Stimulated activated memory B cell treated with anti-CD40 and anti-IgM and Interleukin-4, amounts not matched to agents 10 μg/mL and 1 μg/mL and 100 μg/mL, for 72 hours (primary cell): ENCODE measurements at places on chromosomes 1 and 21.

DNA sequence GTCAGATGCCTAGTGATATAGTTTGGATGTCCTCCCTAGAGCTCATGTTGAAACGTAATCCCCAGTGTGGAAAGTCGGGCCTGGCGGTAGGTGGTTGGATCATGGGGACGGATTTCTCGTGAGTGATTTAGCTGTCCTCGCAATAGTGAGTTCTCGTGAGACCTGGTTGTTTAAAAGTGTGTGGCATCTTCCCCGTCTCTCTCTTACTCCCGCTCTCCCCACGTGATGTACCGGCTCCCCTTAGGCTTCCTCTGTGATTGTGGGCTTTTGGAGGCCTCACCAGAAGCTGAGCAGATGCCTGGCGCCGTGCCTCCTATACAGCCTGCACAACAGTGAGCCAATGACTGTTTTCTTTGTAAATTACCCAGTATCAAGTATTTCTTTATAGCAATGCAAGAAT is 264.5 kb downstream of the TTLL7 start:
- no peak for ATAC-seq

DNA sequence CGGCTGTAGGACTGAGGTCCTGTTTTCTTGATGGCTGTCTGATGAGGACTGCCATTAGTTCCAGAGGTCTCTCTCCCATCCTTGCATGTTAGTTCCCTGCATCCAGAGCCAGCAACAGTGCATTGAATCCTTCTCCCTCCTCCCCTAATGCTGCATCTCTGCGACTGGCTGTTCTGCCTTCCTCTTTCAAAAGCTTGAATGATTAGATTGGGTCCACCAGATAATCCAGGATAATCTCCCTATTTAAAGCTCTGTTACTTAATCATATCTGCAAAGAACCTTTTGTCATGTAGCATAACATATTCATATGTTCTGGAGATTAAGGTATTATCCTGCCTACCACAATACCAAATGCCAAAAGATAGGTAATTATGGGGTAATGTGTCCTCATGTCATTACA is 377.5 kb downstream of the GPATCH2 start:
- ATAC-seq = no peak

DNA sequence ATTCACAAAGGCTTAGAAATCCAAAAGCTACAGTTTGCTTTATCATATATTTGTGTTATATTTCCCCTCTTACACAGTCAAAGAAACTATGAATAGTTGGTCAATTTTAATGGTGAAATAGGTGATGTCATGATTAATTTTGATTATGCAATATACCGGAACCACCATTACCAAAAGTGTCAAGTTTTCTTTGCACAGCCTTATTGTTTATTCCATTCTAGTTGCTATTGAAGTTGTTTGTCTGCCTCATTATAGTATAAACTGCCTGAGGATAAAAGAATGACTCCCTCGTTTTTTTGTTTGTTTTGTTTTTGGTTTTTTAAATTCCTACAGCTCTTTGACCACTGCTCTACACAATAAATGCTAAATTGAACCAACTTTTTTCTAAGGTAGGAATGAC is 690.6 kb upstream of the ZP4 start:
- no peak for ATAC-seq

DNA sequence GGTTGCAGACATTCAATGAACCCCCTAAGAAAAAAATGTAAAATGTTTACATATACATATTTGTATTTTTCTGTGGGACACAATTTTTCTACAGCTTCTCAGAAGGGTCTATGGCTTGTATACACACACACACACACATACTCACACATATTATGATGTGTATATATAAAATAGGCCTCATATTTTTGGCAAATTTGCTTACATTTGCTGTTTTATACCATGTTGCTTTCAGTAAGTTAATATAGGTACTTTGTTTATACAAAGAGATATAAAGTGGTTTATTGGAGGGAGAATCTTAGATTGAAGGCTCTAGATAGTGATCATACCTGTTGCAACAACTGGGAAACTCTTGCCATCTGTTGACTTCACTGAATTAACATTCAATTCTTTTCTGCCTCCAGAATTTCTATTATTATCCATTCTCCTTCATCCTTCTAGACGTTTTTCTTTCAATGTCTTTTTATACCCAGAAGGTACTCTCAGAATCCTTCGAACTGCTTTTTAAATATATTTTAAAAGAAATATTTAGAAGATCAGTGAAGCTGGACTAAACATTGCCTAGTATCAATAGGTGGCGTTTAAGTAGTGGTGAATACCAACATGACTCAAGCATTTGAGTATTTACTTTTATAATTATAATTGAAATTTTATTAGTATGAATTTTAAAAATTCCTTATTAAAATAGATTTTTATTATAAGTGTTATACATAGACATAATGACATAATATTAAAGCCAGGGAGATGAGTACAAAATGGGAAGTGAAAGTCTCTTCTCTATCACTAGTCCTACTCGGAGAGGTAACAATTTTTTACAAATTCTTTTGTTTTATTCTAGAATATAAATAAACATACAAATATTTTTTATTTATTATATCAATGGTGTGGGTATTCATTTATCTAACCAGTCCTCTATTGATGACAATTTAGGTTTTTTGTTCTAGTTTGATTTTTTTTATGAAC is 10.2 kb downstream of the CD55 start:
- no peak for ATAC-seq

DNA sequence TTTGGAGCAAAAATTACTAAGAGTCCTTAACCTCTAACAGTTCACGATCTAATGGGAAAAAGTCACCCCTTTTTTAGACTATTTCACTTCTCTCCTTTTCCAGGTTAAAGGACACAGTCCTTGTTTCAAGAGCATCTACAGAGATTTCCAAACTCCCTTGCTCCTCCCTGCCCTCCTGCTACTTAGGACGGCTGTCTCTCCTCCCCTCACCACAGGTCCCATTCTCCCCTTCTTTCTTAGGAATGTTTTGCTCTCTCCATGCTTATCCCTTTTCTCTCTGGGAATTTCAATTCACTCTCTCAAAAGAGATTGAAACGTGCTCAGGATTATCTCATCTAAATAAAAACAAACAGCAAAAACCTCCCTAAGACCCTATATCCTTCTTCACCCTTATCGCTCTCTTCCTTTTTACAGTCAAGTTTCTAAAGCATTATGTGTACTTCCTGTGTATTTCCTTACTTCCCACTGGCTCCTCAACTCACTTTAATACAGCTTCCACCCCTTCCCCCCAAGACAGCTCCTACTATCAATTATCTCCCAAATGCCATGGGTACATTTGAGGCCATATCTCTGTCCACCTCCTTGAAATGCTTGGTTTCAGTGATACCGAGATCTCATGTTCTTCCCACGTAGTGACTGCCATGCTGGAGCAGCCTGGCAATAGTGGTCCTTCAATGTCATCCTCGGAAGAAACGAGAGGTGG is 43.2 kb upstream of the ZNF281 start:
- no peak for ATAC-seq

DNA sequence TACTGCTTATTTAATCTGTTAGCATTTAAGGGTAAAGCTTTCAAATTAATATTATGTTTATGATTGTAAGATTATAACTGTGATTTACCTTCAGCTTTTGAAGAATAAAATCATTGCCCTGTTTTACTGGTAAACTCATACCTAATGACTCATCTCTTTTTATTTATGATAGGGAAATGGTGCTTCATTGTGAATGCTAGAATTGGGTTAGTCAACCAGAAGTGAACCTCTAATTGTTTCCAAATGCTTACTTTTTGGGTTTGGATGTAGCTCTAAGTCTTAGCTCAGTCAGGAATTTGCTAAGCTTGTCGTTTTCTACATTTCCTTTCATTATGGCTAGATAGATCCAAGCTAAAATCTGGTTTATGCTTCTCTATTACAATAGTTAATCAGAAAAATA is 59.4 kb downstream of the SLC30A7 start:
- ATAC-seq = no peak
